ENCODE measurements at places on chromosomes 2 and 18.

- no peak for DNase-seq
Observed at GRCh38 chr2:230343747-230344146, 16.8 kb downstream of the SP140L start.

GRCh38 chr18:78611869-78612268, 367.7 kb upstream of the SALL3 start:
- no peak for DNase-seq

- no peak for DNase-seq
Observed at GRCh38 chr2:24870891-24871705, 48.9 kb downstream of the ADCY3 start.

- DNase-seq = no peak
Observed at GRCh38 chr2:126856403-126856802, 42.3 kb upstream of the TEX51 start.

DNA sequence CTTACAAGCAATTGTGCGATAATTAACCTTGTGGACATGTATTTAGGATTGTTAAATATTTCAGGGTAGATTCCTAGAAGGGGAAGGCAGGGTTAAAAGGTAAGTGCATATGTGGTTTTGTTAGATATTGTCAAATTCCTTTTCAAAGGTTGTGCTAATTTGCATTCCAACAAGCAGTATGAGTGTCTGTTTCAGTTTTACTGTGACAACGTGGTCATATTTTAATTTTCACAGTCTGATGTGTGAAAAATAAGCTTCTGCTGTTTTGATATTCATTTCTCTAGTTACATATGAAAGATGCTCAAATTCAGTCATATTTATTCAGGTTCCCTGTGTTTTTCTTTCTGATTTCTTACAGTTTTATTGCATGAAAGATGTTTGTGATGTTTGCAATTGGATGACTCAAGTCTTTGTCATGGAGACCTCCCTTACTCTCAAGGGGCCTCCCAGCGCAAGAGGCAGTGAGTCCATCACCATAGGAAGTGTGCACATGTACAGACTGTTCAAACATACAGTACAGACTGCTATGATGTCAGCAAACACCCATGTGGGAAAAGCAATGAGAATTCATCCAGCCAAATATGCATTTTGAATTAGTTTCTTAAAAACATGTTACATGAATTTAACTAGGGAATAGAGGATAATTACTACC, 310.8 kb downstream of the GALR1 start:
- no peak for DNase-seq

GRCh38 chr18:8667846-8668245, 37.5 kb upstream of the MTCL1 start:
- DNase-seq = no peak

GRCh38 chr18:25058521-25058920, 293.4 kb downstream of the ZNF521 start:
- DNase-seq = no peak

- DNase-seq = no peak
Observed at GRCh38 chr18:47403949-47404348, 152.5 kb upstream of the SKOR2 start.

DNA sequence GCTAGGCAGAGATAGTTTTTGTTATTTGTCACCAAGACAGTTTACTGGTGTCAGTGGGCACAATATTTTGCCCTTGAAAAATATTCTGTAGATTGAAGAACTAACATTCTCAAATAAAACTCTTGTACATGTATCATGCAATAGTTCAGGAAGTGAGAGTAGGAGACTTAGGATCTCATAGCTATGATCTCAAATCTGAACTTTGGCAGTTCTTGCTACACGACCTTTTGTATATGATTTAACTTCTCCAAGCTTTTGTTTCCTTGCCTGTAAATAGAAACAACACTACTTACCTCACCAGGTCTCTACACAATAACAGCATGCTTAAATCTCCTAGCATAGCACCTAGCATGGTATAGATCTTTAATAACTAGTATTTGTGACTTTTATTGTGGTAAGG, 219.9 kb downstream of the ICOS start:
- no peak for DNase-seq

DNA sequence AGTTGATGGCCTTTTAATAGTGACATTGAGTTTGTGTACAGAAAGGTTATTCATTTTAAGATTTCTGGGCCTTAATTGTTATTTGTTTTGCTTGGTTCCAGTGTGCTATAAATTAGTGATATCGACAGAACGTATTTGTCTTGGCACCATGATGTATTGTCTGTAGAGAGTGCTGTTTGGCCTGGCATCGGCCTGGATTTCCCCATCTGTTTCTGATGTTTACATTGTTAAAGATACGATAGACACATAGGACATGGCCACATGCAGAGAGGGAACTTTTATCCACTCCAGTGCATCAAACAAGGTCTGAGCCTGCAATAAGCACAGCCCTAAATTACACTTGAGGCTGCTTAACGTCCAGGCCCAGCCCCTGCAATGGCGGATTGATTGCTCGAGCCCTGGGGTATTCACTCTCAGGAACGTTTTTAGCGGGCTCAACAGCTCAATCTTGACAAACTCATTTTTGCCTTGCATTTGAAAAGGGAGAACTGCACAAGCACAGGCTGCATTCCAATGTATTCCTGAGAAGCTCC, 144.7 kb downstream of the SLC4A3 start:
- no peak for DNase-seq

DNA sequence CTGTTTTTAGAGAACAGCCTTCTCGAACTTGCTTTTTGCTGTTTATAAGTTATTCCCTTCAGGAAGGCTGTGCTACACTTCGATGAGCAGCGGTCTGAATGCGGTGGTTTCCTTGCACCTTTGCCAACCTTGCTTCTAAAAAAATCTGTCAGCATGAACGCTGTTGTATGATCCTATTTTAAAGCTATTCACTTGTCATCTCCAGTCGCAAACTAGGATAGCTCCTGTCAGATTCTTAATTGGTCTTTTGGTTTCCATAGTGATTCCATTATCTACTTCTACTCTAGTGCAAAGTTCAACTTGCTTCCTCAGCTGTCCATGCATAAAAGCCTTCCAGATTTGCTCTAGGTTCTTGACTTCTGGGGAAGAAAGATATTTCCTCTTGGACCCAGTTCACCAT, 76.3 kb upstream of the GALNT3 start:
- DNase-seq = no peak

DNA sequence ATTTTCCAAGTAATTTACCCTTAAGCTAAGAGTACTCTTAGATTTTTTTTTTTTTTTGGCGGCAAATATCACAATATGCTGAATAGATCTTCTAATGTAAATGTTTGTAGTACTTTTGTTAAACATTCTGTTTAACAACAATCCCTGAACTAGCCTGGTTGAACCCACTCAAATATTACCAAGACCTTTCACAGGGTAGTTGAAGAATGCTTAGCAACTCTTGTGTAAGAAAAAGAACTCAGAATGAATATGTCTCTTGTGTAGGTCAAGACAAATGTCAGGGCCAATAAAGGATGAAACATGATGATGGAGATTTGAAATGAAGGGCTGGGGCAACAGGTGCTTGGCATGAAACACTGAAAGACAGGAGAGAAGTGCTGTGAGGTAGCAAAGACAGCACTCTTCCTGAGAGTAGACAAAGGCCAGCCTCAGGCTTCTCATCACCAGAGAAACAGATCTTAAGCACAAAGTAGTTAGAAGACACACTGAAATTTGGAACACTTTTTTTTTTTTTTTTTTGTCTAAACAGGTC, 597.3 kb downstream of the ERBB4 start:
- no peak for DNase-seq

- no peak for DNase-seq
Observed at GRCh38 chr2:2704428-2705090, 373.5 kb upstream of the MYT1L start.

DNA sequence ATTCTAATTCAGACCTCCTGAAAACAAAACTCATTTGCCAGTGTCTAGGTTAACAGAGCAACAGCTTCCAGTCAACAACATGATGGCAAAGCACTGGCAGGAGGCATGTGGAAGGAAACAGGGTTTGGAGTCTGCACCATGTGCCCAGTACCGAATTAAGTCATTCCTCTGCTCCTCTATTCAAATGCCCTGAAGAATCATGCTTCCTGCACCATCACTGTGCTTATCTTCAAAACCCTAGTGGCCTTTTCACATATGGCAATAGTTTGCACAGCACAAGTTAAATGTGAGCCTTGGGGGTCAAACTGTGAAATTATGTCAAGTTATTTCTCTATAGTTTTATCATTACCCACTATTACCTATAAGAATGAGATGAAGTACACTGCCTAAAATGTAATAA, 75.4 kb upstream of the GRB14 start:
- DNase-seq = no peak

DNA sequence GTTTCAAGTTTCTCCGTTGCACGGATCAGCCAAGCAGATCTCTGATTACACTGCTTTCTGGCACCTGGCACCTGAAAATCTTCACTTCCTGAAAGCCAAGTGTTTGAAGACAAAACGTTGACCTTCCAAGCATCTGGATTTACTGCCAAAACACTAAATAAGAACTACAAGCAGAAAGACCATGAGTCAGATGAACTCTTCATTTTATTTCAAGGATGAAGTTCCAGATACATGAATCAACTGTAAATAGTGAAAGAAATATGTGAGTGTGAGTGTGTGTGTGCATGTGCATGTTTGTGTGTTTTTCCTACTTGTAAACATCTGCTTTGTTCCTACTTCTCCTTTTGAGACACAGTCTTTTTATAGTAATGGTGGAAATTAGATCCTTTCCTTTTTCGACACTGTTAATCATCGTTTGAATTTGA, 60.0 kb upstream of the DTNA start:
- no peak for DNase-seq

- DNase-seq = no peak
Observed at GRCh38 chr2:217820904-217821303, 181.9 kb downstream of the TNS1 start.

GRCh38 chr2:97645112-97645694, 659 bp upstream of the COX5B start:
- DNase-seq = no peak

DNA sequence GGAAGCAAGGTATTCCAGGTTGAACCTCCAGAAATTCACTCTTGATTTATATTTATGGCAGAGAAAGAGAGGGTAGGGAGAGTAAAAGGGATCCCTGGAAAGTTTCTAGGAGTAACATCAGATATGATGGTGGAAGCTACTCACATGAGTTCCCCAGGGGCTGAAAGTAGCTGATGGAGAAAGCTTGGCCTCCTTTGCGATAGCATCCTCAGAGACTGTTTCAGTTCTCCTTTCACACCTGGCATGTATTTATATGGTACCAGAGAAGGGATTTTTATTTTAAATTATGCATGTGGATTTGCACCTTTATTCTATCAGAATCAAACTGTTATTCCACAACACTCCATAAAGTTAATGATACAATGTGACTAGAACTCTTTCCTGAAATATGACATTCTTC, 126.3 kb upstream of the OSR1 start:
- DNase-seq = no peak

GRCh38 chr2:154231021-154231420, 359.3 kb downstream of the GALNT13 start:
- no peak for DNase-seq

- no peak for DNase-seq
Observed at GRCh38 chr18:13256444-13257305, 38.1 kb downstream of the LDLRAD4 start.

DNA sequence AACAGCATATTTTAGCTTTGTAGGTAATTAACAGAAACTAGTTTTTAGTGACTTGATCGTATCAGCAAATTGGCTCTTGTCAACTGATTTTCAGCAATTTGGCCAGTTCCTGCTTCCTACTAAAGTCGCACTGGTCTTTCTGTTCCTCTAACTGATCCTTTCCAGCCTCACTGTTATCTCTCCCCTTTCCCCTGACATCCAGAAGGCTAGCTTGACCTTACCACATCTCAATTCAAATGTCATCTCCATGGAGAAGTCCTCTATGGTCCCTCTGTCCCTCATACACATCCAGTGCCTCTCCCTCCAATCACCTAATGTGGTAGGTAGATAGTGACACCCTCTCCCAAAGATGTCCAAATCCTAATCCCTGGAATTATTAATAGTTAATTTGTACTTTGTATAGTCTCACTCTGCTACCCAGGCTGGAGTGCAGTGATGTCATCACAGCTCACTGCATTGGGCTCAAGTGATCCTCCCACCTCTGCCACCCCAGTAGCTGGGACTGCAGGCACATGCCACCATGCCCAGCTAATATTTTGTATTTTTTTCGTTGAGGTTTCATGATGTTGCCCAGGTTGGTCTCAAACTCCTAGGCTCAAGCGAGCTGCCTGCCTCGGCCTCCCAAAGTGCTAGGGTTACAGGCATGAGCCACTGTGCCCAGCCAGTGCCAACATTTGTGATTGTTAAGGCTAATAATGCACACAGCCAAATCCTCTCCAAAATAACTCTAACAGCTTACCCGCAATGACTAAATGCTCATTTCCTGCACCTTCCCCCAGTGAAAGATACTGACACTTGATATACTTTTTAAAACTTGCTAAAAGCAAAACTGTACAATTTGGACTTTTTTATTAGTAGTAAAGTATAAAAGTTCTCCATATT, 16.9 kb downstream of the PSTPIP2 start:
- no peak for DNase-seq

DNA sequence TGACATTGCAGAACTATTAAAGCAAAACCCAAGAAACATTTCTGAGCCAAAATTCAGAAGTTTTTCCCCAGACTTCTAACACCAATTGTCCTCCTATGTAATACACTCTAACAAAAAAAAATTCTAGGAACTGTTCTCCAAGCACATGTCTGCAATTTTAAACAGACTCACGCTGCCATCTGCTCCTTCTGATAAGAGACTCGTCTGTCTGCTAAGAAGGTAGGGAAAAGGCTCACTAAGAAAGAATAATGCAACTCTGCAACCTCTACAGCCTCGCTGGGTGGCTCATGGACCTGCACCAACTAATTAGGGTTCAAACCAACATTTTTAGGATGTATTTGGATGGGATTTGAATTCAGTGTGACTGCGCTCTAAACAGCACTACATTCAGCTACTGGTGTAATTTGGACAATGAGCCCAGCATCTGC, 366.5 kb downstream of the DSC3 start:
- DNase-seq = no peak

GRCh38 chr2:84808279-84808678, 72.6 kb downstream of the TRABD2A start:
- no peak for DNase-seq

DNA sequence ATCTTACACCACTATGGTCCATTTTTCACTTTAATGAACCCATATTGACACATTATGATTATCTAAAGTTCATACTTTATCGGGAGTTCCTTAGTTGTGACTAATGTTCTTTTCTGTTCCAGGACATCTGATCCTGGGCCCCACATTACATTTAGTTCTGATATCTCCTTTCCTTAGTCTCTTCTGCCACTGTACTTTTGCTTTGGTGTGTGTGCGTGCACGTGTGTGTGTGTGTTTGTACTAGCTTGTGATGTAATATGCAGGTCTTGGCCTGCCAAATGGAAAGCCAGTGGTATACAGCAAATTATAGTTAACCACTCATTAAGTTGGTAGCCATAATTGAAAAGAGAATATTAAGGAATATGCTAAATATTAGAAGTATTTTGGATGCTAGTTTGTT, 88.0 kb downstream of the CDC42EP3 start:
- no peak for DNase-seq

GRCh38 chr2:13522096-13522495, 805.4 kb downstream of the TRIB2 start:
- no peak for DNase-seq

GRCh38 chr2:63189026-63189425, 138.4 kb downstream of the OTX1 start:
- no peak for DNase-seq
